ENCODE measurements at places on chromosomes 4 and X.

DNA sequence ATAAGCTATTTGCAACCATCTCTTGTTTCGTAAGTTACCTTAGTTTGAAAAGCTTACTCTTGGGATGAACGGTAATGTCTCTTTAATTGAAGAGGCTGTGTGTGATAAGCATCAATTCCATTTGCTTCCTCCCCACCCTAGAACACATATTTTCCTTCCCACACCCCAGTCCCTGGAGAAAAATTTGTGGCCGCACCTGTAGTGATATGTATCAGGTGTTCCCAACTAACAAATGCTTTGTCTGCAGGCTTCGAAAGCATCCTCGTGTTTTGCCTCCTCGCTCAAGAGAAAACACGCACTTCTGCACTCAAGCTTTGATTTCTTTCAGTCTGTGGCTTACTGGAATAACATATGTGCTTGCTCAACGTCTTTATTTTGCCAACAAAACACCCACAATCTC, 143.8 kb upstream of the OTUD4 start:
- DNase-seq: no peak

DNA sequence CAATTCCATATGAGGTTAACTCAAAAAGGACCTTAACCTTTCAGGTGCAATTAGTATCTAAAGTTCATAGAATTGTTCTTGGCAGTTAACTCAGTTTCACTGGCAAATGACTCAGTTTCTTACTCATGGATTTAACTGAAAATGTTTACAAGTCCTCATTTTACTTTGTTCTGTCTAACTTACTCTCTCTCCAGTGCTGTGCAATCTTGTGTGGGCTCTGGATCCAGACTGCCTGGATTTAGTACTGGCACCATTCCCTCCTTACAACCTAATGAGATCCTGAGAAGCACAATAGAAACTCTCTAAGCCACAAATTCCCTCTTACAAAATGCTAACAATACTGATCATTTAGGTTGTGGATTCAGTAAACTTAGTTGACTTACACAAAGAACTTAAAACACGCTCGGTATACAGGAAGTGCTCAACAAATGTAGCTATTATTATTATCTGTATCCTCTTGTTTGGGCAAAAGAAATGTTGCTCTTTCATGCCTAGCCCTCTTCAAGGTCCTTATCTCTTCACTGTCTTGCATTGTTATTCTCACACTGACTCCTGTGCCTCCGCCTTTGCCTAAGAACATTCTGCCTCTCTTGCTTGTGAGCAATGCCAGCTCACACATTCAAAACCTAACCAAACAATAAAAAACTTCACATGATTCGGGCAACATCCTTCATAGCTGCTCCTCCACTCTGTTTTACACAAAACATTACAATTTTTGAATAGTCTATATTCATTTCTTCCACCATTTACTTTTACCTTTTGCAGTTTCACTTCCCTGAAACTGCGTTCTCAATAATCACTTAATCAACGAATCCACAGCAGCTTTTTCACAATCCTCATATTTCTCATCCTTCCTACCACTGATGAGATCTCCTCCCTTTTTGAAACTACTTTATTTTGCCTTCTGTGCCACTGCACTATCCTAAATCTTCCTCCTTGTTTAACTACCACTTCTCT, 91.8 kb downstream of the PDE5A start:
- no peak for DNase-seq

- DNase-seq: peak; percentile 60
These were observed 641 bp upstream of the NCBP2L start for GRCh38 chrX:107776649-107777535.

- DNase-seq: no peak
These were observed 298.6 kb downstream of the PABPC4L start for GRCh38 chr4:133903029-133903428.

DNA sequence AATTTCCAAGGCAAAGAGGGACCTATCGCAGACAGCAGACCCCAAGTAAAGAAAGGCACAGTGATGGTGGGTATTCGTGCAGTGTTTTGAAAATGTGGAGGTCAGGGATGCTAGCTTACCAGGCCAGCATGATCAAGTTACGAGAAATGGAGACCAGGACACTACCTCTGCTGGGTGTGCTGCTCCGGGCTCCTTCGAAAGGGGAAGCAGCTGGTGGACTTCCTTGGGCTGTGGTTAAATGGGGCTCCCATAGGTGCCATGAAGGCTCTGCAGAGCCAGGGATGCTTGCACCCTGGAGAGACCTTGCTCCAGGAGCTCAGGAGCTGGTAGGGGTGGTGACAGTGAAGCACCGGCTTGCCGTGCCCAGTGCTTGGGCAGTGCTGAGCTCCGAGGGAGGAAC, 68.8 kb downstream of the TBL1X start:
- no peak for DNase-seq

GRCh38 chr4:119490335-119490734, 138.3 kb downstream of the PDE5A start:
- DNase-seq: no peak

GRCh38 chr4:38283724-38284123, 323.5 kb downstream of the PTTG2 start:
- no peak for DNase-seq

- no peak for DNase-seq
These were observed 100.7 kb downstream of the CRLF2 start for GRCh38 chrX:1111601-1112300.

DNA sequence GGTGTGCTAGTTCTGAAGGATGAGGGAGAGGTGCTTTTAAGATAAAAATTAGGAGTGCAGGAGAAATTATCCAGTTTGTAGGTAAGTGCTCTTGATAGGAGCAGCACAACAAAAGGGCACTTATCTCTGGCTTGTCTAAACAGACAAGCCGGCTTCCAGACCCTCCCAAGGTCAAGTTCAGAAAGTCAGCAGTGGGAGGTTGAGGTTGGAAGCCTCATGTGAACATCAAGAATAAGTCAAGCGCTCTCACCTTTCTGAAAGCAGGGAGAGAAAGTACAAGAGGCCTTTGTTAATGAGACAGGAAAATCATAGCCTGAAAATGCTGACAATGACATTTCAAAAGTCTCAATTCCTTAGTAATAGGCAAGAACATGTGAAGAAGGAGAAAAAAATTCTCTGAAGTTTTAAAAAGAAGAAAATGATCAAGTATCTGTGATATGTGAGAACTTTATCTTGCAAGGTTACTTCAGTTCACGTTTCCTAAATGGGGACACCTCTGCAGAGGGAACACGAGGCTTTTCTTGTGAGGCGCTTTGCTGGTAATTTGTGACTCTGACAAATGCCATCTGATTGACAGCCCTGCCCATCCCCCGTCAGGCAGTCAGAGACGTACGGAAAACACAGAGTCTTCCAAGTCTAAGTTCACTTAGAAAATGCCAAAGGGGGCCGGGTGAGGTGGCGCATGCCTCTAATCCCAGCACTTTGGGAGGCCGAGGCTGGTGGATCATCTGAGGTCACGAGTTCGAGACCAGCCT, 62.2 kb downstream of the TIGD2 start:
- no peak for DNase-seq

DNA sequence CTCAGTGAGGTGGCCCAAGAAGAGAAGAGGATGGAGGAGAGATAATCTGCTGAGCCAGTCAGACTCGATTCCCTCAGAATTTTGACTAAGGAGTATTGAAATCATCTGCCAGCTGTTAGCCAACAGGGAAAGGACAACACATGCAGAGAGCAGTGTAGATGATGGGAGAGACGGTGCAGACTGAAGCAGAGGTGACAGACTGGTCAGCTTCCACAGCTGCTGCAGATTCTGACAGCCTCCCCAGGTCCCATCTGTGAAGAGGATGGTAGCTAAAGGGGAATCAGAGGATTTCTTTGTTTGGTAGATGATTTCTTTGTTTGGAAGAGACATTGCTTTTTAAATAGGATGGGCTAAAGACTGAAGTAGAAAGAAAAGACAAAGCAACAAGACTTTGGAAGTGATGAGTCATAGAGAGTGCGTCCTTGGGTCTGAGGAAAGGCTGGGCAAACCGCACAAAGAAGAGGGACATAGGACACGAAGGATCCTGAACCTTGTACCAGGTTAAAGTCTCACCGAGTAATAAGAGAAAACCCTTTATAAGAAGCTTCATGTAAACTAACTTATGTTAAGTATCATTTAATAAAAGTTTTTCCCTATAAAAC, 27.6 kb downstream of the INTU start:
- no peak for DNase-seq

DNA sequence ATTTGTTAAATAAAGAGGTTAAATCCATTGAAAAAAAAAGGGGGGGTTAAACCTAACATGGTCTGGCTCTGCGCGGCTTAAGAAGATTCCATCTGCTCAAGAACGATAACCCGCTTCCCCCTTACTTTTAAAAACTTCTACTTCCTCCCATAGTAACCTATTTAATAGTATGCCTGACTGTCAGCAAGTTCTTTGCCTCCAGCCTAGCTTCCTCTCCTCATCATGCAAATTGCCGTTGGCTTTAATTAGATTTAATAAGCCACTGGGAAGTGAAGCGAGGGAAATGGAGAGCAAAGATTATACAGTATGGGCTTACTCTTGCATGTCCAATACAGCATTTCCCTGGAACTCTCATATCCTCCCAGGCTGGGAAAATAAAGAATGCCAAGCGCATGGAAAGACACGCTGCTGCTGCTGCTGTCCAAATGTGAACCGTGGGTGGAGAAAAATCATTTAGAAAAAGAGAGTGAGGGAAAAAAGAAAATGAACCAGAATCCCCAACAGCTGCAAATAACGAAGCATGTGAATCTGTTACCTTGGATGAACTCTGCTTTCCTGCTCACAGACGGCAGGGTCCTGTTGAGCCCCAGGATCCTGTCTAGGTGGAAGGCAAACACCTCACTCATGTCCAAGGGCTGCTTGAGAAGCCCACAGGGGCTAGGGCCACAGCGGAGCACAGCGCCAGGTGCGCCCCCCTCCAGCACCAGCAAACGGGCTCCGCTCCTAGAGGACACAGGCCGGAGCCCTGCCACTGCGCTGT, 2.7 kb downstream of the GASK1B start:
- DNase-seq: peak; percentile 28

DNA sequence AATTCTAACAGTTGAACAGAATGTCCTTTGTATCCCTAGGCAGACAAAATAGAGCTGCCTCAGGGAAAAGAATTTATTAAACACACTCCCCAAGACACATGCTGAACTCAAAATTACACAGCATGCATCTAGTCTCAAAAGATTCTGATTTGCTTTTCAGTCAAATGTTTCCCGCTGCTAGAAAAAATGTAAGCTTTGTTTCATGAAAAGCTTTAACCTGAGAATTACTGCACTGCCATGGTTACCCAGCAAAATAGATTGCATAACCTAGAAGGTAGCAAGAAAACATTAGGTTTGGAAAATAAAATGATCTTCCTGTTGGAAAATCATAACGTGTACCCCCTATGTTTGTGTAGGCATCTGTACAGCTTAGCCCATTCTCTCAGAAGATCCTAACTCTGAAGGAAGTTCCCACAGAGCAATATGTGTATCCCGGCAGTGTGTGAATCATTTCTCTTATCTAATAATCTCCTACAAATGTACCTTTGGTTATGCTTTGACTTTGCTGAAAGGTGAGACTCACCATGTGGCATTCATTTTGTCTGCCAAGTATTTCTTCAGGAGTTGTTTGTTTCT, 646.9 kb downstream of the STPG2 start:
- DNase-seq: no peak

All from HL-60 (cell line).